ENCODE measurements at places on chromosomes 11 and 22.
A peak's percentile ranks its signal among the peaks of the same experiment; 100 is the strongest.

DNA sequence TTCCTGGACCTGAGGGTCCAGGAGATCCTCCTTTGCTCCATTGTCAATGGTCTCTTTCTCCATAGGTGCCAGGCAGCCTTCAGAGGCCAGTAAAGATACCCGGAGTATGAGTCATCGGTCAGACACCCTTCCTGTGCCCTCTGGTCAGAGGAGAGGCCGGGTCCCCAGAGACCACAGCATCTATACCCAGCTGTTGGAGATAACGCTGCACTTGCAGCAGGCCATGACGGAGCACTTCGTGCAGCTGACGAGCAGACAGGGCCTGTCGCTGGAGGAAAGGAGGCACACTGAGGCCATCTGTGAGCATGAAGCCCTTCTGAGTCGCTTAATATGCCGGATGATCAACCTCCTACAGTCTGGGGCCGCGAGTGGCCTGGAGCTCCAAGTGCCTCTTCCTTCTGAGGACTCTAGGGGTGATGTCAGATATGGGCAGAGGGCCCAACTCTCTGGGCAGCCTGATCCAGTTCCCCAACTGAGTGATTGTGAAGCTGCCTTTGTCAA, at the start of gene ACCSL:
Gene ACCSL (plus strand): TSS at position 51 of the 501 bp plus-strand sequence. CDS start 56 bp downstream, at position 107.
- DNase-seq: no peak

DNA sequence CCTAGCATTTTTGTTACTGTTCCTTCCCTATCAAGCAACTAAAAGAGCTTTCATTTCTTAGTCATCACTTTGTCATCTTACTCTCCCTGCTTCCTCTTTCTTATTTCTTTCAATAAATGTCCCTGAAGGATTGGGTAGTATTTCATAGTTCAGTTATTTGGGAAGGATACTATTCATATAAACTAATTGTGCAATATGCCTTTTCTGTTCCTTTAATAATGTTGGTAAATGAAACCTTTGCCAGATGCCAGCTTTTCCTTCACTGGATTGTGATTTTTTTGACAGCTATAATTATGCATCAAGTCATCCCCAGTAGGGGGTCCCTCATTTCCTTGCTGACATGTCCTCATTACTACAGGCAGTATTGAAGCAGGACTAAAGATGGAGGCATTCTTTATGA, 101.7 kb downstream of the ATM start:
- peak; percentile 1 for DNase-seq

DNA sequence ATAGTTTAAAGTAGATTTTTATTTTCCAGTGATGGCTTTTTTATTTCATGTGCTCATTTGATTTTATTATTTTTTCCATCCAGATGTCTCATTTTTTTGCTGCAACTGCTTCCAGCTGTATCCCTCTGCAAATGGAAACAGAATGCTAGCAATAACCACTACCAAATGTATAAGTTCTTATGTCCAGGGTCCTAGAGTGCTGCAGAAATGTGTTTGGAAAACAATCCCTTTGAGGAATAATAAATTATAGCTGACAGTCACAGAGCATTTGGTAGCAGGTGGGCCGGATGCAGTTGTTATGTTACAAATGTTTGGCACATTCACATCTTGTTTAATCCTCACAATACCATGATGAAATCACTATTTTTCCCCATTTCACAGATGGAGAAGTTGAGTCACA, 300.7 kb upstream of the PDGFD start:
- no peak for DNase-seq

- DNase-seq: no peak
Measured at GRCh38 chr22:38070250-38070921, 13.2 kb downstream of the PICK1 start.

- DNase-seq: no peak
Measured at GRCh38 chr22:37391702-37392101, 35.6 kb downstream of the ELFN2 start.

DNA sequence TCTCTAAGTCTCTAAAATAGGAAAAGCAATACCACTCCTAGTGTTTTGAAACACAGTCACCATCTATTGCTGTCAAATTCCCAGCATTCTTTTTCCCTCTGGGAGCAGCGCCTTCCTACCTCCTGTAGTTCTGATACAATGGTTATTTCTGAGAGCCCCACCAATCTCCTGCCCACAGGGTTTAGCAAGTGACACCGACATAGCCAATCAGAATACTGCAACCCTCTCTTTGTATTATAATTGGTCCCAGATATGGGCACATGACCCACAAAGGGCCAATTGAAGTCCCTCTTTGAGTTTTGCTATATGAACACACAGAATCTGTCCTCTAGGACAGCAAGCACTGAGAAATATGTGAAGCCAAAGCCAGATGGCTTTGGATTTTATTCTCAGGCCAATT, 16.9 kb upstream of the ARHGAP42 start:
- no peak for DNase-seq

DNA sequence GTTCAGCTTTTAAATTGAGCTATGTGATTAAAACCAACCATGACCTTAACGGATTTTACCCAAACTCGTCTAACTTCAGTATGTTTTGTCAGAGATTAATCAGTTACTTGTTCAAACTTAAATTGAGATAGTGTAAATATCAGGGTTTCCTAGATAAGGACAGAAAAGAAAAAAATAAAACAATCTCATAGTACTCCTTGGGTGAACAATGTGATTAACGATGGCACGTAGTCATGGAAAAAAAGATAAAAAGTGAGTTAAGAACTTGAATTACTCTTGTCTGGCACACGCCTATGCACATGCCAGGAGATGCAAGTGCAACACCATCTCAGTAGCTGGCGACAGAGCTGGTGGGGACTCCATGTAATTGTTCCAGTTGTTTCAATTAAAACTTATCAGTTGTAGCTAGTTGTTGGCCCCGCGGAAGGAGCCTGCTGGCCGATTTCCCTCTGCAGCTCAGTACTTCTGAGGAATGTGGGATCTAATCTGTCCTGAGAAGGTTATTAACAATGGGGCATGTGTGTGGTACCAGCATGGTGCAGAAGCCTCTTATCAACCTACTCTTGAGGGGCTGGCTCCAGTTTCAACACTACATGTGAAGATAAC, 3.0 kb downstream of the RASSF10 start:
- DNase-seq: no peak

DNA sequence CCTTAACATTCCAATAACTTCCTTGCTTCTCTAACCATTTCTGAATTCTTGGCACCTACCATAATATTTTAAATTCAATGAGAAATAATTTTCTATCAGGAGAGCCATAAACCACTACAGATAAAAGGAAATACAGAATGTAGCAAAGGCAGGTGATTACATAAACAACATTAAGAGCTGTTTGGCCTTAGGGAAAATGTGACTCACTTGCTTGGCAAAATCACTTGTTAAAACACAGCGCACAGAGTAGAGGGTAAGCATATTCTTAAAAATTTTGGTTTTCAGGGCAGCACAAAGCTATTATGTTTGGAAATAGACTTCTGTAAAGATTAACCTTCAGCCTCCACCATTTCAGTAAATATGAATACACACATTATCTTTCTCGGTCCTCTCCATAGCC, 26.4 kb downstream of the IZUMO1R start:
- DNase-seq: no peak

DNA sequence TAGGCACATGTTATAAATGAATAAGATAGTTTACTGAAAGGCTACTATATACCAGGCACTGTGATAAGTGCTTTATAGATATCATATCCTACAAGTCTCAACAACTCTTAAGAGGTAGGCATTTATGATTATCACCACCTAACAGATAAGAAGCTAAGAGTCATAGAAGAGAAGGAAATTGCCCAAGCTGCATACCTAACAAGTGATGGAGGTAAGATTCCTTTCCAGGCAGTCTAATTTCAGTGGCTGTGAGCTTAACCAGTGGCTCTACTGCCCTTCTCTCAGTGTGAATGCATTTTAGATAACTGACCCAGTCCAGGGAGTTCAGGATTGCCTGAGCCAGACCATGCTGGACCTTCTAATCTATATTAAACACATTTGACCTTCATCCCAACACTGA, 39.2 kb downstream of the HEPHL1 start:
- no peak for DNase-seq

GRCh38 chr22:39966470-39966869, 6.3 kb downstream of the TMA7B start:
- DNase-seq: no peak

GRCh38 chr11:130710497-130711012, 205.7 kb downstream of the SNX19 start:
- no peak for DNase-seq

GRCh38 chr11:10293423-10294289, at the start of gene SBF2:
Gene SBF2 (minus strand): TSS chr11:10294219. CDS start chr11:10294069, 150 bp downstream.
- DNase-seq: peak; percentile 70

DNA sequence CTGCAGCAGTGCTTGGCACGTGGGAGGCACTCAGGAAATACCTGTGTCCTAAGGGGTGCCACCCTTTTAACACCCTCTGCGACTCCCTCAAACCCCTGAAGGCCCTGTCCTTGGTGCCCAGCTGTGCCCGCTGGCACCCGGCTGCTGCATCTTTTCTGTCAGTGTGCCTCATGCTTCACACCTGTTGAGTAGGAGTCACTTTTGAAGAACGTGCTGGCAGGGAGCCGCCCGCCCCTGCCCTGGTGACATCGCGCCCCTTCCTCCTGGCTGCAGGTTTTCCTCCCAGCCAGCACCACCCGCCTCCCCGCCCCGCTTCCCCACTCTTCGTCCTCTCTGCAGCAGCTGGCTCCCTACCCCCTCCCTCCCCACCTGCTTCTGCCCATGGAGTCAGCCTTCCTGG, 17.8 kb downstream of the FRMD8 start:
- DNase-seq: no peak

DNA sequence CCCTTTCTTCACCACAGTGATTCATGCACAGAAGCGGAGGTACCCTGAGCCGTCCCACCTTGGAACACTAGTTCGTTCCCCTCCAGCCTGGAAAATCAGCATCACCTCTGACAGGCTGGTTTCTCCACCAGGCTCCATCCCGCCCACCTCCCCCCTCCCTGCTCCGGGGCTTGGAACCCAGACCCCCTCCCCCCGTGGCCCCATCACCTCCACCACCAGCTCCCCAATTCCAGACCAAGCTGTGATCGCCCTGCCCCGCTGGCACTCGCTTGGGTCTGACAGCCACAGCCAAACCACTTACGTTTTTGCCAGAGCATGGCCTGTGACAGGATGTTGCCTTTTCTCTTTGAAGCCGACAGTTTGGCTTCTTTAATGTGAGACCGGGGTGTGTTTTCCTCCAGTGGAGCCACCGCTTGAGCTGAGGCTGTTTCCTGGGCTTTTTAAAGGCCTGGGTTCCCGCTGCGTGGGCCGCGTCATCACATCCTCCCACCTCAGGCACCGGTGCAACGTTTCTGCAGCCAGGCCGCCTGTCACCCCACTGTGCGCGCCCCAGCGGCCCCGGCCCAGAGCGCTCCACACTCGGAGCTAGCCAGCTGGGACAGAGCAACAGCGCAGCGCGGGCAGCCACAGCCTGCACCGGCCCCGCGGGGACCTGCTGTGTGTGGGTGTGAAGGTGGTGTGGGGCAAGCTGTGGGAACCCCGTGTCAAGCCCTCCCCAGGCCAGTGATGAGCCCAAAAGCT, at the start of gene POU2AF1:
Gene POU2AF1 (minus strand): TSS at position 415 of the 741 bp plus-strand sequence. CDS start 98 bp downstream, at position 317.
- DNase-seq: no peak

GRCh38 chr11:97743205-97743742, 1277.5 kb upstream of the CNTN5 start:
- DNase-seq: no peak

GRCh38 chr11:20631519-20632168, 32.2 kb downstream of the SLC6A5 start:
- DNase-seq: peak; percentile 63

GRCh38 chr11:75632962-75633361, 35.9 kb downstream of the MAP6 start:
- no peak for DNase-seq

DNA sequence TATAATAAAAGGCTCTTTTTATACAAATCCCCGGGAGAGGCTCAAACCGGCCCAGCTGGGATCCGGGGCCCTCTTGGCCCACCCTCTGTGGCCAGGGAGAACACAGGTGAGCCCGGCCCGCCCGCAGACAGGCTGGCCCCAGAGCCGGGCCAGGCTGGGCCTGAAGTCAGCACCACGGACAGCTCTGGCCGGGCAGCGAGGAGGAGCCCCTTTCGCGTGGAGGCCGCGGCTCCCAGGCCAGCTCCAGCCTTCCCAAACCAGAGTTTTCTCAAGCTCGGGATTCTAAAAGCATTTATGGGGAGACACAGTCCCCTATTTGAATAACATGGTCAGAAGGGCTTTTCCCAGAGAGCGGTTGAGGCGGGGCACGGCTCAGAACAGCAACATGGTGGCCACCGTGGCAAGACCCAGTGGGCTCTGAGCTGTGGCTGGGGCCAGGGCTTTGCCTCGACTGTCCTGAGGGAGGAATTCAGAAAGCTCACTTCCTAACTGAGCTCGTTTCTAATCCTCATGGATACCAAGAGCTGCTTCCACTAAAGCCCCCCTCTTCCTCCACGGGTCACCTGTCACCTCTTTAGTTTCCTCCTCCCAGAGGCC, 115.4 kb downstream of the BRD1 start:
- DNase-seq: no peak

- no peak for DNase-seq
Measured at GRCh38 chr11:26712497-26712896, 9.4 kb downstream of the SLC5A12 start.

GRCh38 chr11:125451400-125452124, 44.5 kb downstream of the FEZ1 start:
- DNase-seq: no peak

GRCh38 chr11:124612567-124613246, 1.5 kb downstream of the PANX3 start:
- no peak for DNase-seq

DNA sequence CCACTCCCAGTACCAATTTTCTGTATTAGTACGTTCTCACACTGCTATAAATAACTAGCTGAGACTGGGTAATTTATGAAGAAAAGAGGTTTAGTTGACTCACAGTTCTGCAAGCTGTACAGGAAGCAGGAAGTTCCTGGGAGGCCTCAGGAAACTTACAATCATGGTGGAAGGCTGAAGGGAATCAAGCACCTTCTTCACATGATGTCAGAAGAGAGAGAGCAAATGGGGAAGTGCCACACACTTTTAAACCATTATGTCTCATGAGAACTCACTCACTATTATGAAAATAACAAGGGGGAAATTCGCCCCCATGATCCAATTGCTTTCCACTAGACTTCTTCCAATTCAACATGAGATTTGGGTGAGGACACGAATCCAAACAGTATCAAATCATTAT, 271.4 kb downstream of the ETS1 start:
- DNase-seq: no peak

GRCh38 chr22:26394777-26395176, 34.3 kb upstream of the ASPHD2 start:
- peak; percentile 21 for DNase-seq

DNA sequence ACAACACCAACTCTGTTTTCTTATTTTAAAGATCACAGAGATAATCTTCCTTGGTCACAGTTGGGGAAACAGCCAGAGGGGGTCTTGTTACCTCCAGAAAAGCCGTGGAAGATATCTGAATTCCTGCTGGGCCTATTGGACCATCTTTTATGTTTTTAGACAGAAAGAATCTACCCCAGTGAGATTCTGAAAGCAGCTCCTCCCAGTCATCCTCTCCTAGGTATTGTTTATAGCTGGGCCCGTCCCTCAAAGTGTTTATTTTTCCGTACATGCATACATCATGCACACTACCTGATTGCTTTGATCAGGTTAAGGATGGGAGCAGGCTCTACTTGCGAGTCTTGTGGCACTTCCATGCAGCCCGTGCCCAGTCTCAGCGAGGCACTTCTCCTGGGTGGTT, 742.4 kb downstream of the NTM start:
- DNase-seq: no peak

- no peak for DNase-seq
Measured at GRCh38 chr11:129613071-129613470, 202.6 kb upstream of the TMEM45B start.

Measured in NCI-H2081 (cell line).